IgD-negative memory B cell (primary cell): ENCODE measurements at places on chromosomes 2 and 18. TPM values are rescaled to one million over a fixed set of nuclear protein-coding genes. Genes with fewer than 3 reads are reported as not detected.

Gene ARHGAP28
- polyA plus RNA-seq, result not detected

Gene ATOH8
- polyA plus RNA-seq, result not detected

Gene SLC16A14
- 0.49 TPM for polyA plus RNA-seq

Gene CRIM1
- polyA plus RNA-seq, result 0.26 TPM

Gene QPCT
- polyA plus RNA-seq, result 1.8 TPM

Gene CCT4
- polyA plus RNA-seq, result 116 TPM
